ENCODE measurements at places on chromosomes 2 and 18.

DNA sequence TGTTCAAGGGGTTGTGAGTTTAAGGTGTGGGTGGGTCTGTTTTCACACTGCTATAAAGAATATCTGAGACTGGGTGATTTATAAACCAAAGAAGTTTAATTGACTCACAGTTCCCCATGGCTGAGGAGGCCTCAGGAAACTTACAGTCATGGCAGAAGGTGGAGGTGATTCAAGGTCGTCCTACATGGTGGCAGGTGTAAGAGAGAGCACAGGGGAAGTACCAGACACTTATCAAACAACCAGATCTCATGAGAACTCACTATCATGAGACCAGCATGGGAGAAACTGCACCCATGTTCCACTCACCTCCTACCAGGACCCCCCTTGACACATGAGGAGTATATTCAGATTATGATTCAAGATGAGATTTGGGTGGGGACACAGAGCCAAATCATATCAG, 38.0 kb downstream of the RHBDD1 start:
- DNase-seq = no peak

DNA sequence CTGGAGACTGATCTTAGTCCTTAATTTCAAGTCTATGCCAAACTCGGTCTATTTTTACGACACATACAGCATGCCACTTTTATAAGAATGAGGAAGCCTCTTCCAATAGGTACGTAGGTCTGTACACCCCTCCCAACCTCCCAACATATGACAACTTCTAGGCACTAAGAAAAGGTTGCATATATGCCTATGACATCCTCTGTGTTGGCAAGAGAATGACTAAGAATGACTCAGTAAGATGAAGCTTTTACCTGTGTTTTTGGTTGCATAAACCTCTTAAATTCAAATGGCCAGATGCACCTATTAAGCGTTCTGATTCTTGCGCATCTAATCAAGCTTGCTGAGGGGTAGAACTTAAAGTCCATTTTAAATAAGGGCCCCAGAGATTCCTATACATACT, 586.4 kb upstream of the ZEB2 start:
- DNase-seq = no peak

DNA sequence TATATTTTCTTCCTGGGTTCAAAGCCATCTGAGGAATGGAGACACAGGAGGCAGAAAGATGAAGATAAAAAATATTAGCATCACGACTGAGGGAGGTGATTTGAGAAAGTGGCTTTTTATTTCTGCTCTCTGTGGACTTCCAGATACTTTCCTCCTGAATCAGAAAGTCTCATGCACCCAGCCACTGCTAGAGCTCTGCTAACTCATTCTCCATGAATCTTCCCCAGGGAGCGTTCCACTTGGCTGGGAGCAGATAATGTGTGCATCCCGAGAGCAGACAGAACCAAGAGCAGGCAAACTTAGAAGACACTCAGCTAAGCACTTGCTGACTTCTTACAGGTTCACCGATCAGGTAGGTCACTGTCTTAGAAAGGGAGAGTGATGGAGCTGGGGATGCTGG, 264.1 kb upstream of the THUMPD2 start:
- no peak for DNase-seq

- no peak for DNase-seq
Observed at GRCh38 chr2:146119586-146119985, 1599.7 kb upstream of the ZEB2 start.

- peak; percentile 3 for DNase-seq
Observed at GRCh38 chr2:80073134-80073561, 231.4 kb downstream of the LRRTM1 start.

DNA sequence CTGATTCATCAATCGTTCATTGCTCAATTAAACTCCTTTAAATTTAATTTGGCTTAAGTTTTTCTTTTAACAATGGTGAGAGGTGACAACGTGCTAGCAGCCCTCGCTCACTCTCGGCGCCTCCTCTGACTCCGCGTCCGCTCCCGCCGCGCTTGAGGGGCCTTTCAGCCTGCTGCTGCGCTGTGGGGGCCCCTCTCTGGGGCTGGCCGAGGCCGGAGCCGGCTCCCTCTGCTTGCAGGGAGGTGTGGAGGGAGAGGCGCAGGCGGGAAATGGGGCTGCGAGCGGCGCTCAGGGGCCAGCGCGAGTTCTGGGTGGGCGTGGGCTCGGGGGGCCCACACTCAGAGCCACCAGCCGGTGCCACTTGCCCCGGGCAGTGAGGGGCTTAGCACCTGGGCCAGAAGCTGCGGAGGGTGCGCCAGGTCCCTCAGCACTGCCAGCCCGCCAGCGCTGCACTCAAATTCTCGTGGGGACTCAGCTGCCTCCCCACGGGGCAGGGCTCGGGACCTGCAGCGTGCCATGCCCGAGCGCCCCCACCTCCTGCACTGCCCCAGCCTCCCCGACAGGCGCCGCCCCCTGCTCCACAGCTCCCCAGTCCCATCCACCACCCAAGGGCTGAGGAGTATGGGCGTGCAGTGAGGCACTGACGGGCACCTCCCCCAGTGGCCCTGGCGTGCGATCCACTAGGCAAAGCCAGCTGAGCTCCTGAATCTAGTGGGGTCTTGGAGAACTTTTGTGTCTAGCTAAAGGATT, 19.6 kb downstream of the ANKMY1 start:
- DNase-seq = no peak

DNA sequence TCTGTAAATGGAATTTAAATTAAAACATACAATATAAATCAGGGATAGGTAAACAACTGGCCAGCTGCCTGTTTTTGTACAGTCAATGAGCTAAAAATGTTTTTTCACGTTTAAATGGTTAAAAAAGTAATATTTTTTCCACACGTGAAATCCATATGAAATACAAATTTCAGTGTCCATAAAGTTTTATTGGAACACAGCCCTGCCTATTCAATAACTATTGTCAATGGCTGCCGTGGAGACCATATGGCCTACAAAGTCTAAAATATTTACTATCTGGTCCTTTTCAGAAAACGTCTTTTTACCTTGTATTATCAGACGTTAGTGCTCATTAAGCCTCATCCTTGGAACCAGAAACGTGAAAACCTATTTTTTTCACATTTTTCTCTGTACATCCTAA, 1.3 kb downstream of the TMEM17 start:
- no peak for DNase-seq

DNA sequence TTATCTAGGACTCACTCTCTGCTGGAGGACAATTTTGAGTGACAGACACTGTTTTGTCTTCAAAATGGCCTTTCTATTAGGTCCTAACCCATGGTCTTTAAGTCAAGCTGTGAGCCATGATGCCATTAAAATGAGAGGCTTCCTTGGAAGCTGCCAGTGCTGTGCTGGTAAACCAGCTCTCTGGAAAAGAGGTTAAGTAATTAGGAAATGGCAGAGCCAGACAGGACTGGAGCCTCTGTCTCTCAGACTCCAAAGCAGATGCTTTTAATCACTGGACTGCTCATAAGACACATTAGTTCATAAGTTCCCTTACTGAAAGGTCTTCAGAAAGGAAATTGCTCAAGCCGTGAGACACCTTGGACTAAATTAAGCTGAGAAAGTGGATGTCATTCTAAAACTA, 25.8 kb upstream of the LHCGR start:
- no peak for DNase-seq

DNA sequence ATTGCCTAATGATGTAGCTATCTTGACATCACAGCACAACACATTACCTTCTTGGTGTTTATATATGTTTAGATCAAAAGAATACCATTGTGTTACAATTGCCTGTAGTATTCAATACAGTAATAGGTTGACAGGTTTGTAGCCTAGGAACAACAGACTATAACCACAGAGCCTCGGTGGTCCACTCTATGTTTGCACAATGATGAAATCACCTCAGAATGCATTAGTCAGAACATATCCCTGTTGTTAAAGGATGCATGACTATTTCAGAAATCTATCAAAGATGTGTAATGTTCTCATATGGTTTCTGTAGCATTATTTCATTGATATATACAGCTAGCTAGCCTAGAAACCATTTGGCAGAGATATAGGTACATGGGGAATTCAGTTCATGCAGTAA, 8.9 kb downstream of the METTL5 start:
- no peak for DNase-seq

DNA sequence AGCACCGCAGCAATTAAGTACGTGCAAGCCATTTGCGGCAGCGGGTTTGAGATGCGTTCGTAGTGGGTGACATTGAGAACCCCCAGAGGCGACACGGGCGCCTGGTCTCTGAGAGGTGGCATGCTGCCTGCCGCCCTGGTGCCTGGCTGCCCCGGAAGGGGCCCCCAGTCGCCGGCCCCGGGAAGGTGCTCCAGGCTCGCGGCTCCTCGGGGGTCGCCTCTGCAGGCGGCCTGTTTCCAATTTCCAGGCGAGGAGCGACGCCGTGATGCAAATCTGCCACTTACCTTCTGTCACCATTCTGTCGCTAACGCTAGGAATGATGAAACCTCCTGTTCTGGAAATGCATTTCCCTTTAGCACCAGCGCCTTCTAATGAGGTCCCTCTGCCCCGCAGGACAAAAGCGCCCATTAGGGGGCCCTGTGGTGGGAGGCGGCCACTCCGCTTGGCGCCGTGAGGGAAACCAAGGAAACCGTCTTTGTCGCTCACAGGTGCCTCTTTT, 13.0 kb downstream of the KIF5C start:
- DNase-seq = no peak

Measured in NK-92 treated with Interleukin-12 subunit alpha and Interleukin-12 subunit beta, amount 100 ng/mL, for 24 hours (cell line).